ENCODE measurements at places on chromosomes 2 and 18. TPM values are rescaled to one million over a fixed set of nuclear protein-coding genes. Genes with fewer than 3 reads are reported as not detected.

DNA sequence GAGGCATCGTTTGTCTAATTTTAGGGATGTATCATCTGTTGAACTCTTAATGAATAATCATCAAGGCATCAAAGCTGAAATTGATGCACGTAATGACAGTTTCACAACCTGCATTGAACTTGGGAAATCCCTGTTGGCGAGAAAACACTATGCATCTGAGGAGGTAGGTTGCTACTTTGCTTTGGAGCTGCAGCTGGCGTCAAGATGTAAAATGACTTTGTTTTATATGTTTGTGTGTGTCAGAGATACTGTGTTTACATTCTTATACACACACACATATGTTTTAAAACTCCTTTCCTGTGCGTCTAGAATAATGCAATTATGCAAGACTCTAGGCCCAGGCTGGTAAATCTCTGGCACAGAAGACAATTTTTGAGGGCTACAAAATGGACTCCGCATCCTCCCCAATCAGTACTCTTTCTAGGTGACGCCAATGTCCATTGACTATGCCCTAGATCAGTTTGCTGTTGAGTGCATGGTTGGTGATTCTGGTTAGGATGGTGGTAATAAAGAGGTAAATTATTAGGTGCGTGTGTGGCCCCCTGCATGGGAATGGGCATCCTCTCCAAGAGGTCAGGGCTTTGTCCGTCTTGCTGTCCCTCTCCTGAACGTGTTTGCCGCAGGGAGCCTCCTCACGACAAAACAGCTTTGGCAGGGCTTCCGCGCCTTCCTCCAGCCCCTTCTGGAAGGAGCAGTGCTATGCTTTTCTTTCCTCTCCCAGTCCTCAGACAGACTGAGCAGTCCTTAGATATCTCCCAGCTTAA lies 68.2 kb upstream of the EML6 start:
- no peak for DNase-seq

DNA sequence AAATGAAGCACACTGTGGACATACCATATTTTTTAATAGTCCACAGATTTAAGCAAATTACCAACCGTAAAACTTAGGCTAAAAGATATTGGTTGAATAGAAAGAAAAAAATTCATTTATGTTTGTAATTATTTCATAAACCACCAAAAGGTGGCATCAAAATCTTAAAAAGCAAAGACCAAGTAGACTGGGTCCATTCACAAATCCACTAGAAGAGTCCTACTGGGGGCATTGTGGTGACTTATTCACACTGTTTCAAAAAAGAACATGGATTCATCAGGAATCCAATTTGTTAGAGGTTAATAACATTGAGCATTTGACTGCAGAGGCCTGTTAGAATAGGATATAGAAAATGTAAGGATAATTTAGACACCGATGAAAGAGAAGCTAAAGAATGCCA lies 194.9 kb upstream of the KYNU start:
- no peak for DNase-seq

GRCh38 chr2:187826023-187826422 lies 271.8 kb upstream of the TFPI start:
- no peak for DNase-seq

- no peak for DNase-seq
These were observed 45.1 kb downstream of the SLC9A2 start for GRCh38 chr2:102664471-102664909.

RFX8 gene
- not detected for total RNA-seq

GRCh38 chr2:108182489-108182888 lies 57.3 kb upstream of the SULT1C3 start:
- DNase-seq: no peak

DNA sequence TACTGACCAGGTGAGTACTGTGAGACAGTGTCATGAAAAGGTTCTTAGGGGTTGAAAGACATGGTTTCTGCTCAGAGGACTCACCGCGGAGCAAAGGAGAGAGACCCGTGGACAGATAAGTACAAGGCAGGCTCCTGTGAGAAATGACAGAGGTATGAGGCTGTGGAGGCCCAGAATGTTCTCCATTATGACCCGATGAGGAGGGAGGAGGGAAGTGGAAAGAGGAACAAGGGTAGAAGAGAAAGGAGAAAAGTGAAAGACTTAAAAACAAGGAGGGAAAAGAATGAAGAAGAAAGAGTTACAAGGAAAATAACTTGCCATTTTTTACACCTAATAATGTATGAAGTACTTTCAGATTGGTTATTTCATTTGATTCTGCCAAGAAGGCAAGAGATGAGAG lies 29.8 kb downstream of the MAPRE3 start:
- DNase-seq: no peak

DNA sequence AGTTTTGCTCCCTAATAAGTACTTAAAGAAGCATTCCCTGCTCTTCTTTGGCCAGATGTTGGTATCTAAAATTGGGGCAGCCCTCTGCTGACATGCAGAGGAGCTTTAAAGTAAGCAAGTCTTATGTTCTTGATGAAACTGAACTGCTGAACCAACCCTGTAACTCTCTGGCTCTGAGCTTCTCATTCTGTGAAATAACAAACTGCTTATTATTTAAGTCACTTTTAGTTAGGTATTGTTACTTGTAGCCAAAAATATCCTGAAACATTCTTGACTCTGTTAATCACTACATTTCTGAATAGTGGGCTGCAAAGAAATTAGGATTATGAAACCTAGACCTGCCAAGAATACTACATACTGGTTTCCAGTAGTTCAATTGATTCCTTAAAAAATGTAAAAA lies 15.5 kb downstream of the PPP3R1 start:
- DNase-seq: no peak

- no peak for DNase-seq
These were observed 72.3 kb downstream of the IL1R2 start for GRCh38 chr2:102063941-102064678.

DNA sequence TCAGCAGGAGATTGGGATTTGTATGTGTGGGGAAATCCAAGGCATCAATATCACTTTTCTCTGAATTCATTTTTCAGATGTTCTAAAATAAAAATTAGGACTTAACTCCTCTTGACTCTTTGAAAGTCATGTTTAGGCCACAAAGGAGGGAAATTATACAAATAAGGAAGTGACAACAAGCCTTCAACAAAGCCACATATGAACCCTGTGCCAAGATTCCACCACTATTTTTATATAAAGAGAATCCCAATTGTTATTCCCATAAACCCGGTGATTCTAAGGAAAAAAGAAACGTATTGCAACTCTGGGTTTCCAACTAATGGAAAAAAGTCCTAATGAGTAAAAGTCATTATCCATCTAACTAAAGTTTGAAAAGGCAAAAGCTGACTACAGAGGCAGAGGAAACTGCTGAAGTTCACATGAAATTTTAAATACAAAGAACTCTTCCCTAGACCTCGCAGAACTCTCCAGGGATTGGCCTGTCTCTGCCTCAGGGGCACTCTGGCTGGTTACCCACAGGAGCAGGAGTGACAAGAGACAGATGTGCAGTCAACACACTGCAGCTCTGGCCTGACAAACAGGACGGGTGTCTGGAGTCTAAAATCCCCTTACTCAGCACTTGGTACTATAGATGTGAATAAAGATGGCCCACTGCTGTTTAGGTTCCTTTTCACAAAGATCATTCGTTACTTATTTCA lies 11.5 kb downstream of the NPC1 start:
- no peak for DNase-seq

TFCP2L1 gene
- total RNA-seq: 0.02 TPM

- no peak for DNase-seq
These were observed 9.3 kb downstream of the BARD1 start for GRCh38 chr2:214800180-214800579.

GRCh38 chr2:7884338-7884737 lies 797.5 kb upstream of the ID2 start:
- no peak for DNase-seq
